Transverse colon (tissue), 4 donors: ENCODE measurements at places on chromosomes 12 and 14.

DNA sequence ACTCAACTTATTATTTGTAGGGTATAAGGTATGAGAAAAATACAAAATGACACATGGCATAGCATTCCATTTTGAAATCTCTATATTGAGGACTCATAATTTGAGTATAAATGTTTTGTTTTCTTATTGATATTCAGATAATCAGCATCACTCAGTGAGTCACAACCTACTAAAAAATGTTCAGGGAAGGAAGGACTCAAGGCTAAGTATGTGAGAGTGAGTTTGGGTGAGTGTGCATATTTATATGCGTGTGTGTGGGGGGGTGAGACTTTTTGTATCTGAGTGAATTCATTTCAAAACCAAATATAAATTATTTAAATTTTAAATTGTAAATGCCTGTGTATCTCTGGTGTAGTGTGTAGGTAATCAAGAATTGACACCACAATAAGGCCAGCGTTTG lies 87.8 kb upstream of the PRKD1 start:
- H3K4me3 ChIP-seq = no peak overlapping the region
- H3K27me3 ChIP-seq = no peaks in the 10 kb centered on the region
- H3K36me3 ChIP-seq = no peaks in the 10 kb centered on the region
- H3K27ac ChIP-seq = no peak overlapping the region
- no peak for DNase-seq
- no peaks in the 10 kb centered on the region for H3K4me1 ChIP-seq

DNA sequence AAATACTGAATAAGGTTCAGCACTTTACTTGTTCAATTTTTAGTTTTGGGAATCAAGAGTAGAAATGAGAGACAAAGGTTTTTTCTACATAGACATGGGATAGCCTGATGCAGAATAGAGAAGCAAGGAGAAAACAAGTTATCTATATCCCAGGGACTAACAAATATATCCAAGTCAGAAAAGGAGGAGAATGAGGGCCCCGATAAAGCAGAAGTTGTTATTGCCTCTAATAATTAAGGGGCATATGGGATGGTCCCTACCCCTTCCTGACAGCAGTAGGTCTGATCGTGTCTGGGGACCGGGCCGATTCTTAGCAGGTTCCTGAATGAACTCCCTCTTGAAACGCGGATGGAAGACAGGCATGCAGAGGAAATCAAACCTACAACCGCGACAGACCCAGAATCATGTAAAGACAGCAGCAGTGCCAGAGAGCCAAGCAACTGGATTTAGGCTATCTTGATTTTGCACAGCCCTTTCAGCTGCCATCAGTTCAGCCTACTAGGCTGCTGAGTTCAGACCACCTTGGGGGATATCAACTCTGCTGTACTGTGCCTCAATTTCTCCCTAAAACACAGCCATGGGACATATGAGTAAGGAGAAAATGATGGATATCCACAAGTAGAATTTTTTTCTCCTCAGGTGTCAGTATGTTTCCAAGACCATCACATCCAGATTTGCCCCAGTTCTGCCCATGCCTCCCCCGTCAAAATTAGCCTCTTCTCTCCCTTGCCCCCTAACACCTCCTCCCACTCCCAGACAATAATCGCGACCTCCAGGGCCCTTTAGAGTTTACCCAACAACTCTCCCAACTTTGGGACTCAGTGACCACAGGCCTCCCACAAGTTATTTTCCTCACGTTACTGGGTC lies 706 bp downstream of the PRMT5 start:
- H3K27me3 ChIP-seq = no peaks in the 10 kb centered on the region
- H3K4me3 ChIP-seq = peak overlapping the region; percentile 75
- peak overlapping the region; percentile 93 for H3K27ac ChIP-seq
- H3K4me1 ChIP-seq = peaks cover 18% of the 10 kb centered on the region
- DNase-seq = no peak

DNA sequence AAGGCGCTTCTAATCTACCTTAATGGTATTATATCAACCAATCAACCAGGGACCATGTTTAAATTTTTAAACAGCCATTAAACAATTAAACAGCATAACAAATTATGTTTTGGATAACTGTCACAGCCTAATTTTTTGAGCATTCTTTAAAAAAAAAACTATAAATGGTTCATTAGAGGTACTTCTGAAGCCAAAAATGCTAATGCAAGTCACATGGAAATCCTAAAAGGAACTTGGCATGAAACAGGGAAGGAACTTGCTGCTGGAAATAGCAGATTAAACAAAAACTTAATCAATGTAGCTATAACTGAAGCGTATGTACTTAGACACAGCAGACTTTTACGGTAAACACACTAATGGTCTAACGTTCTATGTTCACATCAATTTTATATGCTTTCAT lies 190.2 kb upstream of the BTG1 start:
- DNase-seq = no peak
- H3K4me1 ChIP-seq = peaks cover 17% of the 10 kb centered on the region
- no peak overlapping the region for H3K27ac ChIP-seq
- H3K27me3 ChIP-seq = no peaks in the 10 kb centered on the region

- no peak overlapping the region for H3K4me3 ChIP-seq
- H3K4me1 ChIP-seq = no peaks in the 10 kb centered on the region
- no peaks in the 10 kb centered on the region for H3K27me3 ChIP-seq
- DNase-seq = no peak
- no peak overlapping the region for H3K27ac ChIP-seq
Measured at GRCh38 chr14:92384461-92385133, 61.6 kb downstream of the SLC24A4 start.

DNA sequence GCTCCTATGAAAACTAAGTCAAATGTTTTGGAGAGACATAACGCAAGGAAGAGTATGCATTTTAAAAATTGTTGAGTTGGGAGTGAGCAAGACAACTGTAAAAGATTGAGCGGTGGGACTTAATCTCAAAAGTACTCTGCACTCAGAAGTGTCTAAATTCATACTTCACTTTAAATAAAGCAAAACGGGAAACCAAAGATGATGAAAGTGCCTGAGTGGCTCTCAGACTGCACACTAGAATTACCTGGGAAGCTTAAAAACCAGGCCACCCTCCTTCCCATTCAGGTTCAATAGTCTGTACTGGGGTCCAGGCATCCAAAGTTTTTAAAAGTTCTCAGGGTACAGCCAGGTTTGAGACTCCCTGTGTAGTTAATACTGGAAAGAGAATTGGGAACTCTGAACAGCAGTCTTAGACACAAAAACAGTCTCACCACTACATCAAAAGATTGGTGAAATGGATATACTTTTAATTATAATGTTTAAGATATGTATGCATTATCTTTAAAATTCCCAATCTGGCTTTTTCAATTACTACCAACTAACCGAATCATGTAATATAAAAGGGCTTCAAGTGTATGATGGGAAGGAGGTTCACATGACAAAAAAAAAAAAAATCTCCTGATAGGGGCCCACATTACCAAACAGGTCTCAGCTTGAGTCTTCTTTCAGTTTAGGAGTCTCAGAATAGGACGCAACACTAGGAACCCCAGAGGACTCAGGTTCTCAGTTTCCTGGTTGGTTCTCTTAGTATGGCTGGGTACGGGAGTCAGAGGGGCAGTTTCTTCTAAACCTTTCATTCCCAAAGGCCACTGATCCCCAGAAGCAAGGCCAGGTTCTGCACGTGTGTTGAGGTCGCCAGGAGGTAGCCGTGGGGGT lies 1.0 kb downstream of the HOMEZ start:
- no peaks in the 10 kb centered on the region for H3K27me3 ChIP-seq
- H3K27ac ChIP-seq = peak overlapping the region; percentile 95
- peaks cover 14% of the 10 kb centered on the region for H3K4me1 ChIP-seq
- H3K4me3 ChIP-seq = peak overlapping the region; percentile 86

GRCh38 chr12:62886796-62887195 lies 48.2 kb downstream of the PPM1H start:
- no peak overlapping the region for H3K4me3 ChIP-seq
- no peak for DNase-seq
- no peak overlapping the region for H3K27ac ChIP-seq
- no peaks in the 10 kb centered on the region for H3K36me3 ChIP-seq

- H3K36me3 ChIP-seq = no peaks in the 10 kb centered on the region
- DNase-seq = no peak
- H3K27ac ChIP-seq = no peak overlapping the region
- peaks cover 3% of the 10 kb centered on the region for H3K4me1 ChIP-seq
Measured at GRCh38 chr12:650983-651382, 12.3 kb downstream of the NINJ2 start.
